Upper lobe of left lung (tissue), 6 donors: ENCODE measurements at places on chromosomes 3 and 15.
A peak's percentile ranks its signal among the peaks of the same experiment; 100 is the strongest.

- DNase-seq: peak; percentile 15
Measured at GRCh38 chr3:4492208-4493013, 737 bp upstream of the ITPR1 start.

DNA sequence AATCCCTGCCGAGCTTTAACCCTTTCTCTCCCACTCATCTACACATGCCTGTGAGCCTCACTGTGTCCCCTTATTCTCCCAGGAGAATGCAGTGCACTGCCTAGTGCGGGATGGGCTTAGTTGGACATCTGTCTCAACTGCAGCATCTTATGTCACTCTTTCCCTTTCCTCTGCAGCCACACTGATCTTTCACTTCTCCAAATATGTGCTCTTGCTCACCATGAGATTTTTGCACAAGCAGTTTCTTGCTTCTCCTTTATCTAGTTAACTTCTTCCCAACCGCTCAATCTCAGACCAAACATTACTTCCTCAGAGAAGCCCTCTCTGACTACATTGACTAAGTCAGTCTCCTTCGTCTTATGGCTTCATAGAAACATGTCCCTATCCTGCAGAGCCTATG is 292.3 kb downstream of the KBTBD8 start:
- DNase-seq: no peak

DNA sequence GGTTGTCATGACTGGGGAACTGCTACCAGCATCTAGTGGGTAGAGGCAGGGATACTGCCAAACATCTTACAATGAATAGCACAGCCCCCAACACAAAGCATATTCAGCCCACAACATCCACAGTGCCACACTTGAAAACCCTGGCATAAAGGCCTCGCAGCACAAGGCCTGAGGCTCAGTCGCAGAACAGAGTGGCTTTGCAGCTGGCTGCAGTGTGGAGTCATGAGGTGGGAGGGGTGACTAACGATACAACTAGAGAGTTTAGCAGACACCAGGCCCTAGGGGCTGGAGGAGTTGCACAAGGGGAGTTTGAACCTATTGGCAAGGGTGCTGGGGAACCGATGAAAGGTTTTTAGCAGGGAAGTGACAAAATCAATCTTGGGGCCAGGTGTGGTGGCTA is 32.1 kb downstream of the GRK7 start:
- no peak for DNase-seq

DNA sequence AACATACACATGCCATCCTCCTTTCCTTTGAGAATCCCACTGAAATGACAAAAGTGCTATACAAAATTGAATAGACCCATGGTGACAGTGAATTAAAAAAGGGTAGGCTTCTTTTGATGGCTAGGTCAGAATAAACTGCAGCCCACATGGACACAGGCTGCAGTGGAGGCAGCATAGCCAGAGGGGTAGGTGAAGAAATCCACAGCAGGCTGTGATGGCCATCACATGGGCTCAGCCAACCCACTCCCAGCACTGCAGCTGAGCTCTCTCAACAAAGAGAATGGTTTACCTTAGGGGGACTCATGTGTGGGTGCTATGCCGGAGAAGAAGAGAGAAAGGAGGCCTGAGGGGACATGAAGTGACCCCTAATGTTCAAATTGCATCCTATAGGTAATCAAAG is 331.1 kb downstream of the CHST2 start:
- no peak for DNase-seq

GRCh38 chr3:8482263-8482662 is 19.4 kb upstream of the LMCD1 start:
- no peak for DNase-seq

DNA sequence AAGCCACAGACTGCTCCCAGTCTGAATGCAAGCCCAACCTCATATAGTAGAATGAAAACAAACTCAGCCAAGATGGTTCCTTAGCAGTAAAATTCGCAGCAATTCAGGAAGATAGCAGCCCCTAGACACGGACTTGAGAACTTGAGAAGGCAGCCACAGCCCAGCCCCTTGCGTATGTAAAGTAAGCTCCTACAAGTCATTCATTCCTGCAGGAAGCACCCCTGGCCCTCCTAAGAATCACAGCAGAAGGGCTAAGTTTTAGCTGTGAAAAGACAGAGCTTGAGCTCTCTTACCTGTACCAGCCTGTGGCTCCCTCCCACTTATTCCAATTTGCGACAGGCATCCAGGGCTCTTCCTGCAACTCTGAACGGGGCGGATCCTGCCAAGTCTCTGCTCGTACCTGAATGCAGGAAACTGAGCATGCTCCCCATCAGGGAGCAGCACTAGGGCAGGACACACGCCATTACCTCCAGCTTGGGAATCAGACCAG is 136.4 kb downstream of the MAGI1 start:
- no peak for DNase-seq

- no peak for DNase-seq
Measured at GRCh38 chr3:145628211-145628610, 532.8 kb downstream of the PLOD2 start.

DNA sequence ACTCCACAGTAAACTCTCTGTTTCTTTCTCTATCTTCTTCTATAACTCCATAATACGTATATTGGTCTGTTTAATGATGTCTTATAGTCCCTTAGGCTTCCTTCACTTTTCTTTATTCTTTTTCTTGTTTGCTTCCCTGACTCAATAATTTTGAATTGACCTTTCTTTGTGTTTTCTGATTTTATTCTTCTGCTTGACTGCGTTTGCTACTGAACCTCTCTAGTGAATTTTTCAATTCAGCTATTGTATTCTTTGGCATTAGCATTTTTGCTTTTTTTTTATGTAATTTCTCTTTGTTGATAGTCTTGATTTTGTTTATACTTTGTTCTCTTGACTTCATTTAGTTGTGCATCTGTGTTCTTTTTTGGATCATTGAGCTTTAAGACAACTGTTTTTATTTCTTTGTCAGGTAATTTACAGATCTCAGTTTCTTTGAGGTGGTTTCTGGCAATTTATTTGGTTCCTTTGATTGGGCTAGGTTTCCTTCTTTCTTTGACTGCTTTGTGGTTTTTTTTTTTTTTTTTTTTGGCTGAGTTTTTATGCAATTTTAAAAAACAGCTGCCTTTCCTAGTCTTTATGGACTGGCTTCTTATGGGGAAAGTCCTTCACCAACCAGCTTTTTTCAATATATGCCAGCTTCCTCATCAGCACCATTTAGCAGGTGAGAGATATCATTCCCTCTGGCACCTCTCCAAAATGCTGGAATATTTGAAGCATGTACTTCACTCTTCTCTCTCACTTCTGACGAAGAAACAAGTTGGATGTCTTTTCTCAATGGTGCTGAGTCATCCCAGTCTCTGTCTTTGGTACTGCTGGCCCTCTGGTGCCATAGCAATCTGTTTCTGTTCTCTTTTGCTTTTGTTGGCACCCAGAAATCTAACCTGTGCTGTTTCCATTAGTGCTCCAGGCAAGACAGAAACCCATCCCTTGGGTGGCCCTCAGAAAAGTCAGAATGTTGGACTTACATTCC is 17.6 kb downstream of the RSRC1 start:
- DNase-seq: no peak

- no peak for DNase-seq
Measured at GRCh38 chr3:25944329-25944728, 154.4 kb downstream of the OXSM start.

GRCh38 chr3:84522893-84523292 is 435.9 kb upstream of the CADM2 start:
- DNase-seq: no peak

DNA sequence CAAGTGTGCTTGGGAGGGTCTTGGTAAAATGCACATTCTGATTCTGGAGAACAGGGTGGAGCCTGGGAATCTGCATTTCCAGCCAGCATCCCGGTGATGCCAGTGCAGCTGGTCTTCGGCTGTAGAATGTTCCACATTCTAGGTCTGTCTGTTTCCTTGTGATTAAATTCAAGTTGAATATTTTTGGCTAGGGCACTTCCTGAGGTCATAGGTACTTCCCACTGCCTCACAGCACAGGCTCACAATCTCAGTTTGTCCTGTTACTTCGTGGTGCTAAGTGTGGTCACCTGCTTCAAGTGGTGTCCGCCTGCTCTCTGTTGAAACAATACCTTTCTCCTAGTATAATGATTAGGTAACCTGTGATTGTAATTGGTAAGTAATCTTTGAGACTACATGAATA is 40.1 kb downstream of the FLNB start:
- DNase-seq: peak; percentile 88

GRCh38 chr3:173732237-173732636 is 334.7 kb downstream of the NLGN1 start:
- DNase-seq: no peak

GRCh38 chr15:83483612-83484011 is 36.5 kb downstream of the SH3GL3 start:
- DNase-seq: no peak

DNA sequence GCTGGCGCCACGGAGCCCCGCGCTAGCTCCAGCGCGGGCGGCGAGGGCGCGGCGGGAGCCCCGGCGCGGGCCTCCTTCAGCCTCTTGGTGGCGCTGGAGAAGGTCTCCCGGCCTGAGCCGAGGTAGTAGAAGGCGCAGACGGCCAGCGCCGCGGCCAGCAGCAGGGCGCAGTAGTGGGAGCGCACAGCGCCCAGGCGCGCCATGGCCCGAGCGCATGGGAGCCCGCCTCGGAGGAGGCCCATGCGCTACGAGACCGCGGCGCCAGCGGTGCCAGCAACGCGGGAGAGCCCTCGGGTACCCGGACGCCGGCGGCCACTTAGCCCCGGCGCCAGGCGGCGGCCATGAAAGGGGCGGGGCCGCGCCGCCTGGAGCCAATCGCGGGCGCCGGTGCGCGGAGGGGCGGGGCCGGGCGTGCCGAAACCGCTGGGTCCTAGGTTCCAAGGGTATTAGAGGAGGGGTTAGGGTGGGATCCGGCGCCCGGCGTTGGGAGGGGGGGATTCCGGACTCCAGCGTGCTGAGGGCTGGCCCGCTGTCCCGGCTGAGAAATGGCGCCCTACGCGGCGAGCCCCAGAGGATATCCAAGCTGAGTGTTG is at the start of gene XXYLT1:
TSS of gene XXYLT1 (minus strand) at position 343 of the 593 bp plus-strand sequence. CDS start at position 242, 101 bp downstream.
- peak; percentile 99 for DNase-seq
